ENCODE measurements at places on chromosomes 6 and 20.

GRCh38 chr20:46293084-46293483 lies 15.2 kb downstream of the CDH22 start:
- DNase-seq = no peak

DNA sequence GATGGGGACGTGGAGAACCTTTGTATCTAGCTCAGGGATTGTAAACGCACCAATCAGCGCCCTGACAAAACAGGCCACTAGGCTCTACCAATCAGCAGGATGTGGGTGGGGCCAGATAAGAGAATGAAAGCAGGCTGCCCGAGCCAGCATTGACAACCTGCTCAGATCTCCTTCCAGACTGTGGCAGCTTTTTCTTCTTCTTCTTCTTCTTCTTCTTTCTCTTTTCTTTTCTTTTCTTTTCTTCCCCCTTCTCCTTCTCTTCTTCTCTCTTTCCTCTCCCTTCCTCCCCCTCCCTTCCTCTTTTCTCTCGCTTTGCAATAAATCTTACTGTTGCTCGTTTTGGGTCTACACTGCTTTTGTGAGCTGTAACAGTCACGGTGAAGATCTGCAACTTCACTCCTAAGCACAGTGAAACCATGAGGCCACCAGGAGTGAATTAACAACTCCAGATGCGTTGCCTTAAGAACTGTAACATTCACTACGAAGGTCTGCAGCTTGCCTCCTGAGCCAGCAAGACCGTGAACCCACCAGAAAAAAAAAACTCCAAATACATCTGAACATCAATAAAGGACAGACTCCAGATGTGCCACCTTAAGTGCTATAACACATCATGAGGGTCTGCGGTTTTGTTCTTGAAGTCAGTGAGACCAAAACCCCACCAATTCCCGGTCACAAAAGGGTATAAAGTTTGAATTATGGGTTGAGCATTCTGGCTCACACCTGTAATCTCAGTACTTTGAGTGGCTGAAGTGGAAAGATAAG lies 19.6 kb upstream of the SERPINB1 start:
- no peak for DNase-seq

DNA sequence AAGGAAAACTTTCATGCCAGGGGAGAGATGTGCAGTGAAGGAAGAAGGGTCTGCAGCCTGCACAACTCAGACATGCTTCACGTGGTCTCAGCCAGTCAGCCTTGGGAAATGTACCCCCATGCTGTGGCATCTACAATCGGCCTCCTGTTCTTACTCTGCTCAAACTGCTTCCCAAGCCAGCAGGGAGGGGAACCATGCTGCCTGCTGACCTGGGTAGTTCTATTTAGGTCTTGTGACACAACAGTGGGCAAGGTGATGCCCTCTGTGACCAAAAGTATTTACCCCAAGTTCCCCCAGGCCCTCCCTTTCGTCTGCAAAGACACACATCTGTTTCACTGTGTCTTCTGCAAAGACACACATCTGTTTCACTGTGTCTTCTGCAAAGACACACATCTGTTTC lies 106.9 kb downstream of the SLC23A2 start:
- DNase-seq = no peak

DNA sequence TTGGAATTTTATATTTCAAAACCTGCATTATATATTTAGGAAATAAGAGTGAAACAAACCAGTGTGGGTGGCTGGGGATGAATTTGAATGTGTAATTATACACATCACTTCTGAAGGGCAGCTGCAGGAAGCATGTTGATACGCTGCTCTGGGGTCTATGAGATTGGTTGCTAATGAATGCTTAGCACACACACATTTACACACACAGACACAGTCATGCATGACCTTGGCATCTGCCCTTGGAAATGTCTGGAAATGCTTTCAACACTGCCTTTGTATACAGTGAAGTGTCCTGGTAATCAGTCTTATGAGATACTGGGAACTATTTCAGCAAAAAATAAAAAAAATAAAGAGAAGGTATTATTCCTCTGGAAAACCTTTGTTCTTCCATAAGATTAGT lies 83.4 kb downstream of the ELOVL4 start:
- DNase-seq = no peak

- no peak for DNase-seq
Measured at GRCh38 chr6:51775942-51776860, 311.2 kb downstream of the PKHD1 start.

- no peak for DNase-seq
Measured at GRCh38 chr6:159720708-159721107, 6.6 kb upstream of the WTAP start.

DNA sequence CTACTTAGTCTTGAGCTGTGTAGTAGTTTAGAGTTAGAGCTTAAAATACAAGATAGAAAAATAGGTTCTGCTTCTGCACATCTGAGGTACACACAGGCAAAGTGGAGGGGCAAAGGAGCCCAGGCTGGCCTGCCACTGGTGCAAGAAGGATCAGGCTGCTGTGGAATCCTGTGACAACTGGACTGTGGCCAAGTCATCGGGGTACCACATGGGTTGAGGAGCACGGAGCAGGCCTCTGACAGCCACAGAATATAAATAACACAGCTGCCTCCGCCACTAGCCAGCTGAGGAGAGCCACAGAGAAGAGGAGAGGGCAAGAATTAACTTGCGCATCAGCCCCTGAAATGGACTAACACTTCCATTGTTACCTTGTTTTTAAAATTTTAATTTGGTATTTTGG lies 206.0 kb upstream of the MARCKS start:
- DNase-seq = no peak

GRCh38 chr6:2581011-2581410 lies 169.7 kb downstream of the MYLK4 start:
- no peak for DNase-seq

DNA sequence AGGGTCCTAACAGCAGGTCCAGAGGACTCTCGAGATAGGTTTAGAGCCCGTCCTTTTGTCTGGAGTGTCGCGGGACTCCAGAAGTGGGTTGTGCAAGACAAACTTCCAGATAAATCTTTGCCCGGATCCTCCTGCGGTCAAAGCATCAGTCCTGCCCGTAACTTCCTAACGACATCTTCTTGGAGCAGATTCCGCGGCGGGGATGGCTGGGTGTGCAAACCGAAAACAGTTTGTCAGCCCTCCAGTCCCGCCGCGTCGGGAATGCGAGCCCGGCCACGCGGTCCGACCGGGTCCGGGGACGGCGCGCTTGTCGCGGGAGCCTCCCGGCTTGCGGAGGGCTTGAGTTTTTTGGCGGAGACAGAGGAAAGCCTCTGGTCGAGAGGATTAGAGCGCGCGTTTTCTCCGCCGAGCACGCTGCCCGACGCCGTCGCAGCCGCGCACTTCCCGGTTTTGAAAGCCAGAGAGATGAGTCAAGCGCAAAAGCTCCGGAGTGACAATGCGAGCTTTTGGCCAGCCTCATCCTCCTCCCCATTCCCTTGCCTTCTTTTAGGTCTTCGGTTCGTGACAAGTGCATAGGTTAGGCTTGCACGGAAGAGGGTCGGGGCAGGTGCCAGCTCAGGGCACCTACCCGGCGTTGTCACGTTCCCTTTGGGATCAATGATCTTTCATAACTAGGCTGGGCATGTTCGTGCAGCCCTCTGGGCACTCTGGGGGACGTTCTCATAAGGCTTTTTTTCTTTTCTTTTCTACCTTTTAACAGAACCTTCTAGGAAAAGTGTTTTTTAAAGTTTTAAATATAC lies 91.3 kb upstream of the PRDM1 start:
- DNase-seq = no peak

- DNase-seq = peak; percentile 73
Measured at GRCh38 chr6:79777713-79778579, 146.8 kb downstream of the SH3BGRL2 start.

DNA sequence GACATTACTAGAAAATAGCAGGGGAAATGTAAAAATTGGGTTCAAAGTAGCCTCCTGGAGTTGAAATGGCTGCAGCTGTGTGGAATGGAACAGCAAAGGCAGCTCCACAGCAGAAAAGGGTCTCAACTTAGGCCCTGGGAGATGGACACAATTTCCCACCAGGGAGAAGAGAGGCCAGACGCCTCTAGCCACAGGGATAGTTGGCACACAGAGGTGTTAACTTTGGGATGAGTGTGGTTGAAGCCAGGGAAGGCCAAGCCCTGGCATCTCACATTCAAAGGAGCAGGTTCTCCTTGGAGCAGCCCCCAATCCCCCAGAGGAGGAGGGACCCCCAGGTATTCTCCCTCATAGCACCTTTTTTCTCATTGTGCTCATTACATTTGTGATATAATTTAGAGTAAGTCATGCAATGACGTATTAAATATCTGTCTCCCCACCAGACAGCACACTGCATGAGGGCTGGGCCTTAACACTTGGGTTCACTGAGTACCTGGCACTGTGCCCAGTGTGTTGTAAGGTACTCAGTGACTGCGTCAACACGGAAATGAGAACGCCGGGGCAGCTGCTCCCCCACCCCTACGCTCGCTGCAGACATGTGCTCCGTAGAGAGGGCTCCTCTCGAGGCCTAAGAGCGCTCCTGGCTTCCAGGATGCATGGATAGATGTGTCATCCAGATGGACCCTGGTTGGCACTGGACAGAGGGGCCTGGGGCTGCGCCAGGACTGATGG lies 76.0 kb upstream of the CD93 start:
- no peak for DNase-seq

DNA sequence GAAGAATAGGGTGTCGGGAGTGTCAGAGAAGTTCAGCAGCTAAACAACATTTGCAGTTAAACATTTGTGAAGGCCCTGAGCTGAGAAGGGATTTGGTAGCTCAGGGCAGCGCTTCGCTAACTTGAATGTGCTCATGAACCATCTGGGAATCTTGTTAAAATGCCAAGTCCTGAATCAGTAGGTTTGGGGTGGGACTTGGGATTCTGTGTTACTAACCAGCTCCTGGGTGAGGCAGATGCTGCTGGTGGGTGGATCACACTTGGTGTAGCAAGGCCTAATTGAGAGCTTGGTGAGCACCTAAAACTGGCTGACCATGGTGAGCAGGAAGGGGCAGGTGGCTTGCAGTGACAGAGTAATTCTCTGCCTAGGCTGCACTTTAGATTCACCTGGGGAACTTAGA lies 5.9 kb downstream of the PTPRA start:
- no peak for DNase-seq

GRCh38 chr6:94894300-94894699 lies 683.0 kb upstream of the MANEA start:
- DNase-seq = no peak

DNA sequence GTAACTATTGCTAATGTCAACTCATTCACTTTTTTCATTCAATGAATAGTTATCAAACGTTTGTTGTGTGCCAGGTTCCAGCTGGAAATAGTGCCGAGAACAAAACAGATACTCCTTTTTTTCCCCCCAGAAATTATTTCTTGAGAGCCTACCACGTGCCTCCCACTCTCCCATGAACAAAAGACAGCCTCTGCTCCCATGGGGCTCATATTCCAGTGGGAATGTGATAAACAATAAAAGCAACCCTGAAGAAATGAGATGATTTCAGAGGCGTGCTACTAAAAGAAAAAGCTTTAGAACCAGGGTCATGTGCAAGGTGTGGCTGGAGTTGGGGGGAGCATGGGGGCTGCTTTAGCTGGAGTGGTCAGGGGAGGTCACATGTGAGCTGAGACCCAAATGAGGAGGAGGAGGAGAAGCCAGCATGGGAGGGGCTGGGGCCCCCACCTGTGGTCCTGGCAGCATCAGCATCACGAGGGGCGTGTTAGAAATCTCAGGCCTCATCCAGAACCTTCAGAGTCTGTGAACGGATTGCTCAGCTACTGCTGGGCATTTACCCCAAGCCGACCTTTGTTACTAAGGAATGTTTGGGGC lies 157.4 kb downstream of the EYA2 start:
- DNase-seq = no peak

DNA sequence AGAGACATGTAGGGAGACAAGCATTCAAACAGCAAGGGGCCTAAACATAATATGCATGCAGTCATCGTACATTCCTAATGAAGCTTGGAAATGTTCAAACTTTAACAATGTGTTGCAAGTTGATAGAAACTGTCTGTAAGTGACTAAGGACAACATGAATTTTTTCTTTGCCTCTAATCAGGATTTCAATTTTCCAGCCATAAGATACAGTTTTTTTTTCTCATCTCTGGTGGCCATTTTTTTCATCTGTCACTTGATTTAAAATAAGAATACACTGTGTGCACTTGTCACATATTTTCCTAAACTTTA lies 22.2 kb upstream of the MTRF1L start:
- no peak for DNase-seq

DNA sequence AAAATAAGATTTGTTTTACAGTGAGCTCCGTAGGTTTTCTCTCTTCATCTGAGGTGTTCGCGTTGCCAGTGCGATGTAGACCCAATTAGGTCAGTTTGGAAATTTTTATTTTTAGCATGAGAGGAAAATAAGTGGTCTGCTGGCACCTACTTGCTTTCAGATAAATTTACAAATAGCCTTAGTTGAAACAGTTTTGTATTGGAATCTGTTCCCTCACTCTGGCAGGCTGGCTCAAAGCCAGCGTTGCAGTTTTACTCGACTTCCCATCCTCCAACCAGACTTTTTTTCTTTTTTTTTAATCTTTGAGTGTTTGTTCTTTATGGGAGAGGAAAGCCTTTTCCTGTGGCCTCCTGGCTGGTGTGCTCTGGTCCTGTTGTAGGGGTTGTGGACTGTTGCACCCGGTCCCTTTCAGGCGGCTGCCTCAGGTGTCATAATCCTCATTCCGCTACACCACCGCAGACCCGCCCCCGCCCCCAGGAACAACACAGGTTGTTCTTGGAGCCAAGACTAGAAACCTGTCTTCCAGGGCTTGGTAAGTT lies 46.7 kb downstream of the TIAM2 start:
- DNase-seq = no peak

DNA sequence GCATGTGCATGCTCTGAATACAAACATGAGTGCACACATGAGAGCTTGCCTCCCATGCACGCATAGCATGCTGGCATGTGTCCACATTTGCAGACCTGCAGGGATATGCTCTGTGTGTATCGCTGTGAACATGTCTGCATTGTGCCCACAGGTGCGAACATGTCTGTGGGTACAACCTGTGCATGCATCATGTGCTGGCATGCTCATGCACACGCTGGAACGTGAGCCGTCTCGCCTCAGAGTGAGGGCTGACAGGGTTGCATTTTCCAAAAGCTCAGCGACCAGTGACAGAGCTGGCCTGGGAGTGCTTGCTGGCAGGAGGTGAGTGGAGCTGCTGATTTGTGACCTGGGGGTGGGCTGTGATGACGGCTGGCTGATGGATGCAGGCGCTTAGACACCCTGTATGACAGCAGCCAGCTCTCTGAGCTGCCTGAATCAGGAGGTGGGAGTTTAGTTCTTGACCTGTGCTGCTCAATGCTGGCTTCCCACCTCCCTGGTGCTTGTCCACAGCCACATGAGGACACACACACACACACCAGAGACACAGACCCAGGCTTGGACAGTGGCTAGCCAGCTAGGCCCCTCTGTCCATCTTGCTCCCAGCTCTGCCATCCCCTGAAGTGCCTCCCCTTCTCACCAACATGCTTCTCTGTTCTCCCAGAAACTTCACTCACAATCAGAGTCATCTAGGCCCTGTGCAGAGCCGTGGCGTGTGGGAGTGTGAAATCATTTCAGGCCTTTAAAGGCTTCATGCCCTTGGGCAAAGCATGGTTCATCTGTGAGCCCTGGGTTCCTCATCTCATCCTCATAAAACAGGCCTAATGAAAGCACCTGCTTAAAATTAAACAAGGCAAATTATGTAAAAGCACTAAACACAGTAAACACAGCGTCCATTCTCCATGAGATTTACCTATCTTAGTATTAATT lies 51.4 kb downstream of the CD40 start:
- no peak for DNase-seq

- DNase-seq = no peak
Measured at GRCh38 chr6:42545226-42545773, 18.5 kb upstream of the UBR2 start.
